PC-9 (cell line): ENCODE measurements at places on chromosomes 2 and 18. TPM values are rescaled to one million over a fixed set of nuclear protein-coding genes. Genes with fewer than 3 reads are reported as not detected.

ICA1L gene
- total RNA-seq, result 0.20 TPM in 1 of 2 replicates, not detected in the other

GPAT2 gene
- 9.1 and 11.0 TPM in 2 replicates for total RNA-seq

CEBPZOS gene
- total RNA-seq, result 46.5 and 53.2 TPM in 2 replicates

FKBP1B gene
- 4.5 and 4.6 TPM in 2 replicates for total RNA-seq

NAGK gene
- 32.6 and 34.1 TPM in 2 replicates for total RNA-seq
